H54 (cell line): ENCODE measurements at places on chromosomes 16 and 17.

GRCh38 chr16:89118361-89119165, 24.9 kb downstream of the ACSF3 start:
- no peak for DNase-seq

DNA sequence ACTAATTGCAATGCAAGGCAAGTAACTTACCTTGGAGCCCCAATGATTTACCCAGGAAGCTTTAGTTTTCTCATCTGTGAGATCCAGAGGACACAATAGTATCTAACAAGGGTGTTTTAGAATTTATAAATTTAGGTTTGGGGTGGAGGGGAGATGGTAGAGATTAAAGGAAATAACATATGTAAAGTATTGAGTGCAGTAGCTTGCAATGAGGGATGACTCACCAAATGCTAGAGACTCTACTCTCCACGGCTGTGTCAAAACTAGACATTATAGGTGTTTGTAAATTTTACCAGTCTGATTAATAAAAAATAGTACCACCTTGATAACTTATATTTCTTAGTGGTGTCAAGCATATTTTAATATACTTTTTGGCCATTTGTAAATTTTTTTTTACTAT, 3.7 kb upstream of the ABCA9 start:
- no peak for DNase-seq

DNA sequence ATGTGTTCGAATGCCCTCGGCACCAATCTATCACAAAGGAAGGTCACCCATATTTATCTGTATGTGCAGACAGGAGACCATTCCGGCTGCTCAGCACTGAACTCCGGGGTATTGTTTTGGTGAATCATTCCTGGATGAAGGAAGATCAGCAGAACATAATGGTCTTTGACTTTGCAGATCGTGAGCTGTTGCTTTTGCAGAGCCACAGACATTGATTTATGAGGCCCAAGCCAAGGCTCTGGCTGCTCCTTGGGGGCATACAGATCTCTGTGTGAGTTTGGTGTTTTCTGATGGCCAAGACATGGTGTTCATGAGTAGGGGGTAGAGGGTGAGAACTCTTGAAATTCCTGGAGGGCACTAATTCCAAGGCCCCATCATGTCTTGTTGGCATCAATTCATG, 458.8 kb upstream of the HSBP1 start:
- no peak for DNase-seq

- DNase-seq = no peak
Observed at GRCh38 chr17:69246726-69247375, 18.2 kb upstream of the ABCA10 start.

DNA sequence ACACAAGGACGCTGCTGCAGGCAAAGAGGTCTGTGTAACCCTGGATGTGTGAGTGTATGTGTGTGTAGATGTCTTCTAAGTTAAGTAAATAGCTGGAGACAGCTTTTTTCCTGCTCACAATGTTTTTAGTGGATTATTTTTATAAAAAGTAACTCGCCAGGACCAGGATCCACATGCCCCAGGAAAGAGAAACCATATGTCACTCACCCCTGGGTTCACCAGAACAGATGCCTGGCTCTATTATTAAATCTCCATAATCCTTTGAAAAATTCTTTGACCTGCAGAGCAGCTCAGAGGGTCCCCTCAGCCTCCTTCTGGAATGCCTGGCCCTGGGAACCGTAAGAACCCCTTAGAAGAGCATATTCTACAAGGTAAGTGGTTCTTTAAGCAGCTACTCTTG, 18.0 kb downstream of the ABCC12 start:
- DNase-seq = no peak

DNA sequence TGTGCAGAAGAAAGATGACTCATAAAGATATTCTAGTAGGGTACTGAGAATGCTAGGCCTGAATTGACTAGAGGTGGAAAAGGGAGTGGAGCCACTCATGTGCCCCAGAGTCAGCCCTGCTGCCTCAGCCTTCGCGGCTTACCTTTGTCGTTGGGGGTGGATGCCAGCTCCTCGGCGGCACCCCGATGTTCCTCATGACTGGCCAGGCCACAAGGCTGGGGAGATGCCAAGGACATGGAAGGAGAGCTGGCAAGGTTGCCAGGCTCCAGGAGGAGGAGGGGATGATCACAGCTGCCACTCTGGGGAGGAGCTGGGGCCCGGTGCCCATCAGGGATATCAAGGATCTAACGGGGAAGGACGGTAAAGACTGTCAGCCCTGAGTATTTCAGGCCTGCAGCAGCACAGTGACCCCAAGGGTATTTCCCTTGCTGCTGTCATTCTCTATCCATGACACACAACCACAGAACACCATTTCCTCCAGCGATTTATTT, 9.7 kb upstream of the SLC35B1 start:
- DNase-seq = no peak

GRCh38 chr17:32656886-32657285, 170.1 kb downstream of the CDK5R1 start:
- DNase-seq = no peak
